Omental fat pad (tissue), 4 donors: ENCODE measurements at places on chromosomes 6 and 20. TPM values are rescaled to one million over a fixed set of nuclear protein-coding genes. Genes with fewer than 3 reads are reported as not detected.
A peak's percentile ranks its signal among the peaks of the same experiment; 100 is the strongest.

- DNase-seq = peak; percentile 33
Measured at GRCh38 chr6:21595285-21596144, 2.0 kb downstream of the SOX4 start.

DNA sequence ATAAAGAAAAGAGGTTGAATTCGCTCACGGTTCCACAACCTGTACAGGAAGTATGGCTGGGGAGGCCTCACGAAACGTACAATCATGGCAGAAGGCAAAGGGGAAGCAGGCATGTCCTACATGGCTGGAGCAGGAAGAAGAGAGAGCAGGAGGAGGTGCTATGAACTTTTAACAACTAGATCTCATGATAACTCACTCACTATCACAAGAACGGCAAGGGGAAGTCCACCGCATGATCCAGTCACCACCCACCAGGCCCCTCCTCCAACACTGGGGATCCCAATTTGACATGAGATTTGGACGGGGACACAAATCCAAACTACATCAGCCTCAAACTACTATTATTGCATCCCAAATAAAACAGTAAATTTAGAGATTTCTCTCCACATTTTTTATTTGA, 53.6 kb upstream of the CST7 start:
- no peak for DNase-seq

DNA sequence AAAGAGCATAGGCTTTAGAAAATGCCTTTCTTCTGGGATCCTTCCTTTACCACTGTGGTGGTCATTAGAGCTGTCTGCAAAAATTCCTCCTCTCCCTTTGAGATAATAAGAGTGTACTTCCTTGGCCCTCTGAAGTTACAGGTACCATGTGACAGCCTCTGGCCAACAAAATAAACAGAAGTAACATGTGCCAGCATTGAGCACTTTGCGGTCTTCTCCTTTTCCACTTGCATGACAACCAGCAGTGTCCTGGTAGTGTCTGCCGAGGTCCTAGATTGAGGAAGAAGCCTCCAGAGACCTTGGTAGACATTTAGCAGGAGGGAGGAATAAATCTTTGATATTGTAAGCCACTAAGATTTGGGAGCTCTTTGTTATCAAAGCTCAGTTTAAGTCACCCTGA, 87.5 kb upstream of the ARID1B start:
- no peak for DNase-seq

- no peak for DNase-seq
Measured at GRCh38 chr6:37435816-37436215, 2.8 kb downstream of the CMTR1 start.

DNA sequence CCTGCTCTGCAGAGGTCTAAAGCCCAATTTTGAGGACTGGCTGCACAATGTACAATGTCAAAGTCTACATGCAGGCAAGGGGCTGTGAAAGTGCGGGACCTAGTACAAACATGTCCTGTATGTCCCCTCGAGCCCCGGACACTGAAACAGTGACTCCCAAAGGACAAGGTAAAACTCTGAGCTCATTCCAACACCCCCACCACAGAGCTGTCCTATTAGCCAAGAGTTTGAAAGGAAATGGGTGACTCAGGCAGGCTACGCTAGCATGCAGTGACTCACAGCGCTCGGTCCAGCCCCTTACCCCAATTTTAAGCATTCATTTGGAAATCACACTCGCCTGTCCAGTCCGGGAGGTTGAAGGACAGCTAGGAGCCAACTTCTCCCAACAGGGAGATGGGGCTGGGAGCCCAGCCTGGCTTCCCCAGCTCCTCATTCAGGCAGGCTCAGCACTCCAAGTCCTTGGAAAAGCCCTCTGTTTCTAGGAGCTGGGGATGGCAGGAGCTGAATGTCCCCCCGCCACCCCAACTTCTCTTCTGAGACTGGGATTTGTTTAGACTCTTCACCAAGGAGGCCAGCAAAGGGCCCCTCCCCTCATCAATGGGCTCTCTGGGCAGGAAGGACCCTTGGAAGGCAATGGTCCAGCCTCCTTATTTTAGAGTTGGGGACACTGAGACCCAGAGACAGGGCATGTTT, 3.9 kb downstream of the SDC4 start:
- DNase-seq = peak; percentile 54

GRCh38 chr6:42661540-42662153, 60.8 kb downstream of the PRPH2 start:
- DNase-seq = peak; percentile 93

- DNase-seq = no peak
Measured at GRCh38 chr6:43744931-43745727, 24.9 kb upstream of the VEGFA start.

Gene WFDC10B
- not detected for total RNA-seq

Gene UBE2V1
- 78.5 TPM for total RNA-seq

Gene IL20RA
- total RNA-seq = 4.6 TPM

Gene CYB5R4
- total RNA-seq = 8.9 TPM

Gene TRIM38
- total RNA-seq = 21.6 TPM

Gene FAM210B
- 35.3 TPM for total RNA-seq

Gene DCDC2
- not detected for total RNA-seq
